ENCODE measurements at places on chromosomes 4 and X. TPM values are rescaled to one million over a fixed set of nuclear protein-coding genes. Genes with fewer than 3 reads are reported as not detected.
A peak's percentile ranks its signal among the peaks of the same experiment; 100 is the strongest.

Gene NUDT10
- 1.7 TPM for total RNA-seq

DNA sequence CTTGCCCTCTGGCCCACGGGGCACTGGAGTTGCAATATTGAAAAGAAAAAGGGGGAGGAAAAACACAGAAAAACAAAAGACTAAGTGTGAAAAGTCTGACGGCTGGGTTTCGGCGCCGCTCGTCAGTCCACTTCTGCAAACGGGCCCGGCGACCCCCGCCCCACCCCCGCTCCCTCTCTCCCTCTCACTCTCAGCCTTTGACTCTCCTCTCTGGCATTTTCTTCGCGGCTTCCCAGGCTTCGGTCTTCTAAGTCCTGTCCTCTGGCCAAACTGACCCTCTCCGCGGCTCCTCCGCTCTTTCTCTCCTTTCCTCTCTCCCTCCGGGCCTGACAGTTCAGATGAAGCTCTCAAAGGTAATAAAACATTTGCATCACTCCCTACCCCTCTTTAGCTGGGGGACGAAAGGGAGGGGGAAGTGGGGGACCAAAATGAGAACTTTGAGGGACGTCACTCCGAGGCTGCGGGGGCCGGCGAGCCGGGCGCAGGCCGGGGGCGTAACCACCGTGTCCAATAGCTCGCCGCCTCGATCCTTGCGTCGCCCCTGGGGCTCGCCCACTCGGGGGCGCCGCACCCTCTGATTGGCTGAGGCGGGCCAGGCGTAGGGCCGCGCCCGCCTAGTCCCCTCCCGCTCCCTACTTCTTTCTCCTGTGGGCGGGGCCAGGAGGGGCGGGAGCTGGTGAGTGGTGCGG is at the start of gene NKX6-1:
Gene NKX6-1 (minus strand): TSS at position 358 of the 689 bp plus-strand sequence. CDS start 1,064 bp downstream, outside the sequence.
- DNase-seq, result no peak

Gene TIGD2
- total RNA-seq, result 5.1 TPM

GRCh38 chr4:109803924-109804571 is 2.2 kb upstream of the CFI start:
- no peak for DNase-seq

DNA sequence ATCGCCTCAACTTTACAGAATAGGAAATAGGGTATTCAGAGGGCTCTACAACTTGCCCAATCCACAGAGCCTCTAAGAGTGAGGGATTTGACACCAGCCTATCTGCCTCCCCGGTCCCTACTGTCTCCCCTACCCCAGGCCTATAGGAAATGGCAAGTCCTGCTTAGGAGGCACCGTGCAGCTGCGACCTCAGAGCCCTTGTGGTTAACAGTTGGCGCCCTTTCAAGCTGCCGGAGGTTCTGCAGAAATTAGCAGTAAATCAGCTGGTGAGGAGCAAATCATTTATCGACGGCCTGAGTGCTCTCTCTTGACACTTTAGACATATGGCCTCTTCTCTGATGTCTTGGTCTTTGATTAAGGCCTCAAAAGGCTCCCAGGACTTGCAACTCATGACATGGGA is 96.9 kb downstream of the CLNK start:
- DNase-seq, result no peak

- DNase-seq, result no peak
These were observed 48.6 kb downstream of the DCLK2 start for GRCh38 chr4:150126864-150127203.

GRCh38 chr4:2046031-2046961 is 12.8 kb upstream of the NAT8L start:
- DNase-seq, result no peak

Gene USP27X
- total RNA-seq, result 2.8 TPM

GRCh38 chrX:151973851-151974335 is 583 bp downstream of the GABRE start:
- no peak for DNase-seq

Gene ALPK1
- 6.2 TPM for total RNA-seq

GRCh38 chr4:184553891-184554290 is 79.5 kb upstream of the IRF2 start:
- DNase-seq, result no peak

- DNase-seq, result no peak
These were observed 208.8 kb upstream of the VEGFC start for GRCh38 chr4:177001271-177002175.

DNA sequence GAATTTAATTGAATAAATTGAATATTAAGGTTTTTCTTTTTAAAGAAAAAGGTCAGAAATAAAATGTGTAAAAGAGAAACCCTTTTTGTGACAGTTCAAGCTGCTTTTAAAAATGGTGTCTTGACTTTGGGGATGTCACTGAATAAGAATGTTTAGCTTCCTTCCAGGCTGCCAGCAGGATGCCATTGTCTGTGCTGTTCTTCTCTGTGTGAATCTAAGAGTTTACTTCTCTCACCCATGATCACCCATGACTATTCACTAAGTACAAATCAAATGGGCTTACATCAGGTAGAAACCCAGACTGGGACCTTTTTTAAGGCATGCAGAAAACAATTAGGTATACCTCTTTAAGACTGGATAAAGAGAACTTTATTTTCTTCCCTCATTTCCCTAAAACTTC is 115.3 kb downstream of the DACH2 start:
- no peak for DNase-seq

GRCh38 chr4:184805462-184806228 is 20.1 kb downstream of the ACSL1 start:
- no peak for DNase-seq

Gene FANCB
- total RNA-seq, result 3.2 TPM

Gene CAMK2D
- total RNA-seq, result 73.7 TPM

Gene MAGEC3
- not detected for total RNA-seq

DNA sequence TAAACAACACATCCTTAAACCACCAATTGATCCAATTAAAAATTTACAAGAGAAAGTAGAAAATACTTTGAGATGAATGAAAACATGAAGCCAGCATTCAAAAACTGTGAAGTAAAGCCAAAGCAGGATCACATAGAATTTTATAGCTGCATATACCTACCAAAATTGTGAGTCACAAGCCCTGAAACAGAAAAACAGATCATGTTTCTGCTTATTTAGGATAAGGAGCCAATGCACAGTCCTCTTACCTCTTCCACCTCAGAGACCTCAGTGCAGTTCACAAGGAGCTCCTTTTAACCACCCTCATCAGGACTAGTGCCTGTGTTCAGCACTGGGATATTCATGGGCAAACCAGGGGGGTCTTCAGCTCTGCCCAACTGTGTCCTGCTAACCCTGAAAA is 386.7 kb downstream of the TECRL start:
- no peak for DNase-seq

DNA sequence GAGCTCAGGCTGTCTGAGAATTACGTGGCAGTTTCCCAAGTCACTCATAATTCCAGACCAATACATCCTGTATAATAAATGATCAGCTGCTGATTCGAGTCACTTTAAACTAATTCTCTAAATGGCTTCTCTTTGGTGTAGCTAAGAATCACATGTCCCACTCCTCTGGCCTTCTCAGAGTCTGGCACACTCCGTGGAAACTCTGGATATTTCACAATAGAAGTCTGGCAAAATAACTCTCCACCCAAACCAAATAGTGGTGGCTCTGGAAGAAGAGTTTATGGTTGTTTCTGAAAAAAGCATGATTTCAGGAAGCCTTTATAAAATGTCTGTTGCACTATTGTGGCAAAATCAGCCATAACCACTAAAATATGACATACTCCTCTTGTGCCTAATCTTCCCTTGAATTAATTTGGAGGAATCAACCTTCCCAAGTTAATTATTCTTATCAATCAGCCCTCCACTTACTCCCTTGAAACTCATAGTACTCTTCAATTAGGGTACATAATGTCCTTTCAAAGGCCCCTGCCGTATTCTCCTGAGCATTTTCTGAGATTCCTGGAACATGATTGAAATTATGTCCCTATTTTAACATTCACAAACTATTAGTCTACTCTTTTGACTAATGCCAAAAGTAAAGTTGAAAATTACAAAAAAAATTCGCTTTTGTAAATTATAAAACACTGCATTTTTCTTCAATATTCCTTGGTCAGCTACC is 991.6 kb downstream of the FAT4 start:
- DNase-seq, result no peak

- DNase-seq, result no peak
These were observed 22.2 kb downstream of the C4orf50 start for GRCh38 chr4:5995901-5996623.

GRCh38 chr4:120886191-120886590 is 36.3 kb downstream of the PRDM5 start:
- DNase-seq, result no peak

GRCh38 chr4:152156442-152156841 is 379.4 kb downstream of the FBXW7 start:
- DNase-seq, result no peak

Gene NUP62CL
- not detected for total RNA-seq

DNA sequence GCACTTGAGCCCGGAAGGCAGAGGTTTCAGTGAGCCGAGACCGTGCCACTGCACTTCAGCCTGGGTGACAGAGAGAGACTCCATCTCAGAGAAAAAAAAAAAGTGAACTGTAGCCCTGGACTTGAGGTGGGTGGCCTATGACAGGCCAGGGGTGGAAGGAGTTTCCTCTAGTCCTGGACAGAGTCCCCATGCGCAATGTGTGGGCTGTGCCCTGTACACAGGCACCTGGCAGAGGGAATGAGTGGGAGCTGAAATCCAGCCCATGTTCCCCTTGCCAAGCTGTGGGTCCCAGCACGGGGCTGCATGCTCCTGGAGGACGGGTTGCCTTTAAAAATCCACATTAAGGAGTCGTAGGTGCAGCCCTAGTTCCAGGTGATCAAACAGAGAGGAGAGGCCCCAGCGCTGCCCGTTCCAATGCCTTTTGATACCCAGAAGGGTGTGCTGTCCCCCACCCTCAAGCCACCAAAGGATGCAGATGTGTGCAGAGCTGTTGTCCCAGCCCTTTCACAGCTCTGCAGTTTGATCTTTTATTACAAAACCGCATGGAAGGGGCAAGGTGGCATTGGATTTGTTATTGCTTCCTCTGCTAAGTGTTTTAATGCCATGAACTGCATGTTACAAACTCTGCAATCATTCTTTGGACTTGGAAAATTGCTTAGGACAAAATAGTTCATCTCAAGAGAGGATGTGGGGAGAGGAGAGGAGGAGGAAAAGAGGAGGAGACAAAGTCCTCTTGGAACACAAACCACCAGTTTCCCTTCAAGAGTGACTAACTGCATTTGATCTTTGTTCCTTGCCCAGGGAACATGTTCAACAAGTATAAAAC is 38.0 kb upstream of the PDK3 start:
- DNase-seq, result no peak

DNA sequence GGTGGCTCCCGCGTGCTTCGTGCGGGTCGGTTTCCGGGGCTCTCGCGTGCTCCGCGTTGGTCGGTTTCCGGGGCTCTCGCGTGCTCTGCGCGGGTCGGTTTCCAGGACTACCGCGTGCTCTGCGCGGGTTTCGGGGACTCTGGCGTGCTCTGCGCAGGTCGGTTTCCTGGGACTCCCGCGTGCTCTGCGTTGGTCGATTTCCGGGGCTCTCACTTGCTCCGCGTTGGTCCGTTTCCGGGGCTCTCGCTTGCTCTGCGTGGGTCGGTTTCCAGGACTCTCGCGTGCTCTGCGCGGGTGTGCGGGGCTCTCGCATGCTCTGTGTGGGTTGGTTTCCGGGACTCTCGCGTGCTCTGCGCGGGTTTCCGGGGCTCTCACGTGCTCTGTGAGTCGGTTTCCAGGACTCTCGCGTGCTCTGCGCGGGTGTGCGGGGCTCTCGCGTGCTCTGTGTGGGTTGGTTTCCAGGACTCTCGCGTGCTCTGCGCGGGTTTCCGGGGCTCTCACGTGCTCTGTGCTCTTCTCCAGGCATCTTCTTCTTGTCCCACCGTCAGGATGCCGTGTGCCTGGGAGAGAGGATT is 109.9 kb upstream of the LRPAP1 start:
- peak; percentile 92 for DNase-seq

GRCh38 chr4:16090096-16090705 is 6.4 kb upstream of the PROM1 start:
- no peak for DNase-seq

Gene GALNTL6
- not detected for total RNA-seq

GRCh38 chr4:173508386-173509035 is 21.5 kb downstream of the HAND2 start:
- DNase-seq, result no peak

- DNase-seq, result no peak
These were observed 71.3 kb downstream of the PPEF2 start for GRCh38 chr4:75830906-75831305.

Gene DDX53
- not detected for total RNA-seq

DNA sequence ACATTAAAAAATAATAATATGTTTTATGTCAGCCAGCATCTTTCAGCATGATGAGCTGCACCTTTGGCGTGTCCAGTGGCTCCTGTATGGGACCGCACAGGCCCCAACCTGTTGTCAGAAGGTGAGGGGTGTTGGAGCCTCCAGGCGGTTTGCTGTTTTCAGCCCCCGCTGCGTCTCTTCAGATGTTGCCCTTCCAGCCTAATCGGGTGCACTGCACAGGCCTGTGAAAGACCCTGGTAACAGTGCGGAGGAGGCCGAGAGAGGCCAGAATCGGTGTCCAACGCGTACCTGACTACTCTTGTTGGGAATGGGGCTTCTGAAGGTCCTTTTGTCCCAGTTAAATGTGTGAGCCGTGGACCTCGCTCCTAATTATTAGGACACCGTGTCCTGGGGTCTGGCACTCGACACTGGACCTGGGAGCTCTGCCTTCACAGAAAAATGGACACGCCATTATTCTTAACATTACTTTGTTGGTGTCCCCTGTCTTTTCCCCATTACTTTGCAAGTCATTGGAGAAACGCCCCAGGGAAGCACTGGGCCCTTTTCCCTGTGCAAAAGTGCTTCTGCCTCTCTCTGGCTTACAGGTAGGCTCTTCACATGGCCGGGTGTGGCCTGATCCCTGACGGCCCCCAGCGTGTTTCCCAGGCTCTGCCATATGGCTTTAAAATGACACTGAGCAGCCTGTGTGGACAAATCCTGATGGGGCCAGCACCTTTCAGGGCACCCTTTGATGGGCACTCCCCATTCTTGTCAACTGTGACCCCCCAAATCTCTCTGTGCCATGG is 51.2 kb downstream of the TBC1D14 start:
- DNase-seq, result no peak

Gene SHISA3
- total RNA-seq, result not detected

Gene NCAPG
- total RNA-seq, result 6.5 TPM

DNA sequence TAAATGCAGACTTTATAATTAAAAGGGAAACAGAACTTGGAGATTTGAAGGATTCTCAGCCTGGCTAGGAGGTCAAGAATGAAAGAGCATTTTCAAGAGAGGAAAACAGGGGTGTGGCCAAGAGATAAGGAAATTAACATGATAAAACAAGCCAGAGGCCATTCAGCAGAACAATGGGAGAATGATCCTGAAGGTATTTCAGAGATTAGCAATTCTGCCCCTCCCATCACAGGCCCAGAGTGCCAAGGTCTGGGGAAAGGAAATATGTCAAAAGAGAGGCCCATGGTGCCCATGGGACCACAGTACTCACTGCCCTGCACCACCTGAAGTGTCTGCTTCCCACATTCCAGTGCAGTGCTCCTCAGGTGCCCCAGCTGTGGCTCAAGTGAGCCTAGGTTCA is 188.5 kb upstream of the STS start:
- DNase-seq, result no peak

Gene JAKMIP1
- total RNA-seq, result 0.10 TPM

DNA sequence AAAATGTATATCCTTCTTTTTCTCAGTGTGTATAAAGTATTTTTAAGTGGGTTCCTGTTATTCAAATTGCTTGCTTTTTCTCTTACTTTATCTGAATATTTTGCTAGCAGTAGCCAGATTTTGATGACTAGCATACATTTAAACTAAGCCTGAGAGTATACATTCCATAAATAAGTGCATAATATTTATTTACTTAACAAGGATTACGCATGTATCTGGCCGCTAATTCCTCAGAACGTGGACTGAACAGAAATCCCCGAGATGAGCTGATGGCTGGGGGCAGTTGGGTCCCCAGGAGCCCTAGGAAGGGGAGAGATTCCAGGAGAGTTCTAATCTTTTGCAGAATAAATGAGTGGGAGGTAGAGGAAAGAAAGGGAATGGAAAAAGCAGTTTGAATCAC is 91.0 kb downstream of the PHOX2B start:
- DNase-seq, result no peak
